ENCODE measurements at places on chromosomes 7 and 10.

DNA sequence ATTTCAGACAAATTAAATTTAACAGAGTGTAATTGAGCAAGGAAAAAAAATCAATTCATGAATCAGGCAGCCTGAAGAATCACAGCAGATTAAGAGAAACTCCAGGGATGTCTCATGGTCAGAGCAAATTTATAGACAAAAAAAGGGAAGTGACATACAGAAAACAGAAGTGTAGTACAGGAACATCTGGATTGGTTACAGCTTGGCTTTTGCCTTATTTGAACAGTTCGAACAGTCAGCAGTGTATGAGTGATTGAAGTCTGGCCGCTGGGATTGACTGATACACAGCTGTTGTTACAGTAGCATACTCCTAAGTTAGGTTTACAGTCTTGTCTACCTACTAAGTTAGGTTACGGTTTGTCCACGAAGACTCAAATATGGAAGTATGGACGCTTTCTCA is 255.3 kb downstream of the HPSE2 start:
- DNase-seq = no peak

- DNase-seq = no peak
Observed at GRCh38 chr7:74287303-74288033, 1.7 kb upstream of the CLIP2 start.

GRCh38 chr7:150787321-150788281 is 12.6 kb downstream of the TMEM176B start:
- peak; percentile 52 for DNase-seq

- no peak for DNase-seq
Observed at GRCh38 chr7:109893231-109893630, 1197.7 kb upstream of the LRRN3 start.

DNA sequence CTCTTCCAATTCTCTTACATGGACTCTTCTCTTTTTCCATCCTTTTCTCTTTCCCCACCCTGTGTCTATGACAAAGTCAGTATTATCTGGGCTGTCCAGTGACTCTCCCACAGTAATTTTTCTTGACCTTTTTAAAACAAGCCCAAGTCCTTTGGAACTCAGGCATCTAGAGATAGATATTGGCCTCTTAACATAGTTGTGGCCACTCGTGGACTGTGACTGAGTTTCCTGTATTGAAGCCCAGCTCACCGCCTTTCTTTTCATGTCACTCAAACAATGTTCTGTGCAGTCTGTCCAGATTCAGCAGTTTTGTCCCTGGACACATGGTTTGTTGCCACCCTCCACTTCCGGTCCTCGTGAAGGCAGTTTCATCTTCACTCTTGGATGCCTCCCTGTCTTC is 110.9 kb upstream of the CDC14C start:
- no peak for DNase-seq

DNA sequence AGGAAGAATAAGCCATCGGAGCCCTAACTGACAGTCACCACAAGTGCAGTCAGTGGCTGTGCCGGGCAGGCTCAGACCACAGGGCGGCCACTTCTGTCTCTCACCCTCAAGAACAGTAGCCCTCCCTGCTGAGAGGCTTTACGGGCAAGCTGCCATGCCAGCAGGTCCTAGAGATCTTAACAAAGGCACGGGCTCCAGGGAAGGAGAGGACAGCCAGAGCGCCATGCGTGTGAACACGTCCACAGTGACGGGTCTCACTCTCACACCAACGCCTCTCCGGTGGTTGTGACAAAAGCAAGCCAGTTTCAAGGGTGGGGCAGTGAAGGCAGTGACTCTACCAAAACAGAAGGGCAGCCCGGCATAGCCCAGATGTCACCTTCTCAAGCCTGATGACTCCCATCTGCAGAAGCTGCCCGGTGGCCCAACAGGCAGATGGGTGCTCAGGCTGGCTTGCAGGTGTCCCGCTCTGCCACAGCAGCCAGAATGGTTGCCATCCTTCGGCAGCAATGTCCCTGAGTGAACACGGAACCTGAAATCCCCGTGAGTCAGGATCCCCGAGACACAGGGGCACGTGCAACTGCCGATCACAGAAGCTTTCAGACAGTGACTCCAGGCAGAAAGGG is 102.0 kb downstream of the FAM53B start:
- DNase-seq = no peak

DNA sequence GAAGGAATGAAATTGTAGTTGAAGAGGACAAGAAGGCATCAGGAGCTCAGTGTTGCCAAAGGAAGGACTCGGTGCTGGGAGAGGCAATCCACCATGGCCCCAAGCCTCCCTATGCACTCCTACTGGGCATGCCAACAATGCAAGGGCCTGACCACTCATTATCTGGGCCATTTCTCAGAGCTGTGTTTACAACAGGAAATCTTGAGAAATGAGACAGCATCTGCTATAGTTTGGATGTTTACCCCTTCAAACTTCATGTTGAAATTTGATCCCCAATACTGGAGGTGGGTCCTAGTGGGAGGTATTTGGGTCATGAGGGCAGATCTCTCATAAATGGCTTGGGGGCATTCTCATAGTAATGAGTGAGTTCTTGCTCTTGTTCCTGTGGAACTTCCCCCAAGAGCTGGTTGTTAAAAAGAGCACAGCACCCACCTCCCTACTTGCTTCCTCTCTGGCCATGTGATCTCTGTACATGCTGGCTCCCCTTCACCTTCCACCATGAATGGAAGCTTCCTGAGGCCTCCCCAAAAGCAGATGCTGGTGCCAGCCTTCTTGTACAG is 50.8 kb upstream of the AOAH start:
- no peak for DNase-seq

DNA sequence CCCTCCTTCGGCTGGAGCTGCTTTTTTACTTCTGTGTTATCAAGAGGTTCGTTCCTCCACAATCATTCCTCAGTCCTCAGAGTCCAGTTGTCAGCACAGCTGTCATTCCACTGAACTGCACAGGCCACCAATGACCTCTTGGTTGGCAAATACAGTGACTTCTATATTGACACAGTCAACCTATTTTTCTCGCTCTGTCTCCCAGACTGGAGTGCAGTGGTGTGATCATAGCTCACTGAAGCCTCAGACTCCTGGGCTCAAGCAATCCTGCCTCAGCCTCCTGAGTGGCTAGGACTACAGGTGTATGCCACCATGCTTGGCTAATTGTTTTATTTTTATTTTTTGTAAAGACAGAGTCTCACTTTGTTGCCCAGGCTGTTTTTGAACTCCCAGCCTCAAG is 27.7 kb downstream of the CRCP start:
- no peak for DNase-seq

DNA sequence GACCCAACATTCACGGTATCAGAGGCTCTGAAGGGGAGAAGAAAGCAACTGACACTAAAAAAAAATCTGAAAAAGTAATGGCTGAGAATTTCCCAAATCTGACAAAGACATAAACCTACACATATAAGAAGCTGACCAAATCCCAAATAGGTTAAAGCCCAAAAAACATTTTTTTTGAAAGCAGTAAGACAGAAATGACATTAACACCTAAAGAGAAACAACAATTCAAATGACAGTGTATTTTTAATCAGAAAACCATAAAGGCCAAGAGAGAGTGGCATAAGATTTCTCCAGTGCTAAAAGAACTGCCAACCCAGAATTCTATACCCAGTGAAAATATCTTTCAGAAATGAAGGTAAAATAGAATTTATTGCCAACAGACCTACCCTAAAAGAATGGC is 35.5 kb downstream of the RUFY2 start:
- DNase-seq = no peak

GRCh38 chr7:3244241-3244814 is 56.7 kb upstream of the SDK1 start:
- no peak for DNase-seq

GRCh38 chr10:101228966-101229265 is 347 bp downstream of the LBX1 start:
- no peak for DNase-seq

DNA sequence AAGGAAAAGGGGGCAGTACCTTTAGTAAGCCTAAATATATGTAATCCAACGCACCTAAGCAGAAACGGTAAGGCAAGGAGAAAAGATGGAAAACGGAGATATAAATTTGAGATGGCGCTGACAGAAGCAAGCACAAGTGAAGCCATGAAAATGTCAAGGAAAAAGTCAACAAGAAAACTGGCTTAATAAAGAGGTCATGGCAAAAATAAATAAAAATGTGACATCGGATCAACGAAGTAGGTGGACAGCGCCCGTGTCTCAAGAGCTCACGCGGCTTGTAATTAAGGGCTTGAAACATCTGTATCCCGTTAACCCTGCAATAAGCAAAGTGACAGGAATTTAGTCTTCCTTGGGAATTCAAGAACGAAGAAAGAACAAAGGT is 611 bp downstream of the NDUFA5 start:
- DNase-seq = no peak

GRCh38 chr10:26381986-26382385 is 56.2 kb upstream of the APBB1IP start:
- no peak for DNase-seq

DNA sequence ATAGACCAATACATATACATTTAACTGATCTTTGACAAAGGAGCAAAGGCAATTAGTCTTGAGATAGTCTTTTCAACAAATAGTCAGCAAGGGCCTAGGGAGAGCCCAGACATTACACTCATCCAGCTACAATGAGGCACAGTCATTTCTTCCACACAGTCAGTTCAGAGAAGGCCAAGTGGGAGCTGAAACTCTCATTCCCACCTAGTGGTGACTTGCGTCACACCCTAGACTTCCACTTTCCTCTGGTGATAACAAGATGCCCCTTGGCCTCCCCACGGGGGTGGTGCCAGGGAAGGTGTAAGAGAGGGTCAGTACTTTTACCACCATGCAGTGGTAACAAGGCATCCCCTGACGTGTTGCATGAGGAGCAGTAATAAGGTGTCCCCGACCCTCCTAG is 8.0 kb downstream of the FRMPD2 start:
- no peak for DNase-seq

DNA sequence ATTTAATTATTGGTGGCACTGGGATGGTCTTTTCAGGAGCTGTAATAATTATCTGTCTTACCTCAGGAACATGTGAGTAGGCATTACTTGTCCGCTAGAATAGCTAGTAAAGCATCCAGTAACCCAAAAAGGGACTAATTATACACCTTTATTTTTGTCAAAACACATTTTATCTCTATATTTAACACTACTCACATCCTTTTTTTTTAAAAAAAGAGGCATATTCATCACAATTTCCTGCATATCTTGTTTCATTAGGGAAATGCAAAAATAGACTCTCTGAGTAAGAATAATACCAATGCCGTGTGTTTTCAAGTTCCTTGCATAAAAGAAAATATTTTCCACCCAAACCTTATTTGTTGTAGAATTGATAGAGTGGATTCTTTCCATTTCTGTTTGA is 99.5 kb downstream of the VTI1A start:
- no peak for DNase-seq

DNA sequence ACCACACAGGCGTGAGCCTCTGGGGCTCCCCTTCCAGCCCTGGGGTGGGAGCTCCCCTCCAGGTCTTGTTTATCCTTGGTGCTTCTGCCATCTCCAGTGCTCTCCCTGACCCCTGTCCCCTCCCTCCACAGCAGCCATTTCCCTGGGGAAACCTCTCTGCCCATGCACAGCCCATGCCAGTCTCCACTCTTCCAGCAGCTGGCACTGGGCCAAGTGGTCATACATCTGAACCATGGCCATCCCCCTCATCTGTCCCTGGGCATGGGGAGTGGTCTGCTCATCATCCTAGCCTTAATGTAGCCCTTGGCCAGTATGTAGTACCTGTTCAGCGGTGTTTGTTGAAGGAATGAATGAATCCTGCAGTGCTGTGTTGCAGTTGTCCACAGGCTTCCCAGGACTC is 172.4 kb upstream of the ZNF32 start:
- no peak for DNase-seq

GRCh38 chr10:89213191-89213808 is 6.2 kb upstream of the CH25H start:
- no peak for DNase-seq

DNA sequence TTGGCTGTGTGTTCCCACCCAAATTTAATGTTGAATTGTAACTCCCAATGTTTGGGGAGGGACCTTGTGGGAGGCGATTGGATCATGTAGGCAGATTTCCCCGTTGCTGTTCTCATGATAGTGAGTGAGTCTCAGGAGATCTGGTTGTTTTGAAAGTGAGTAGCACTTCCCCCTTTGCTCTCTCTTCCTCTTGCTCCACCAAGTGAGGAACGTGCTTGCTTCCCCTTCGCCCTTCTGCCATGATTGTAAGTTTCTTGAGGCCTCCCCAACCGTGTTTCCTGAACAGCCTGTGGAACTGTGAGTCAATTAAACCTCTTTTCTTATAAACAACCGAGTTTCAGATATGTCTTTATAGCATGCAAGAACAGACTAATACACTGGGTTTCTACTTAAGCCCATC is 176.3 kb downstream of the CDK14 start:
- DNase-seq = no peak

DNA sequence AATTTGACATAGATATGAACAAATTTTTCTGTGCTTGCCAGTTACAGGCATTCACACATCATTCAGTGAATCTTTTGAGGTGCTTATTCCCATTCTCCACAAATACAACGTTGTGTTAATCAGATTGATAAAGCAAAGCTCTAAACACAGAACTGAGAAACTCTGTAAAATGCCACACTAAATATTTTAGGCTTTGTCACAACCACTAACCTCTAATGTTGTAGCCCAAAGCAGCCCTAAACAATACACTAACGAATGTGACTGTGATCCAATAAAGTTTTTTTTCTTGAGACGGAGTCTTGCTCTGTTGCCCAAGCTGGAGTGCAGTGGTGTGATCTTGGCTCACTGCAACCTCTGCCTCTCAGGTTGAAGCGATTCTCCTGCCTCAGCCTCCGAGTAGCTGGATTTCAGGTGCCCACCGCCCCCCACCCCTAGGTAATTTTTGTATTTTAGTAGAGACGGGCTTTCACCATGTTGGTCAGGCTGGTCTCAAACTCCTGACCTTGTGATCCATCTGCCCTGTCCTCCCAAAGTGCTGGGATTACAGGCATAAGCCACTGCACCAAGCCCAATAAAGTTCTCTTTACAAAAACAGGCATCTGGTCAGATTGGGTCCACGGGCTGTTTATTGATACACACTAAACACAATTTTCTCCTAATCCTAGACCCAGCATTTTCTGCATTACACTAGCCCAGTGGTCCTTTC is 6.9 kb downstream of the CYCS start:
- DNase-seq = no peak

DNA sequence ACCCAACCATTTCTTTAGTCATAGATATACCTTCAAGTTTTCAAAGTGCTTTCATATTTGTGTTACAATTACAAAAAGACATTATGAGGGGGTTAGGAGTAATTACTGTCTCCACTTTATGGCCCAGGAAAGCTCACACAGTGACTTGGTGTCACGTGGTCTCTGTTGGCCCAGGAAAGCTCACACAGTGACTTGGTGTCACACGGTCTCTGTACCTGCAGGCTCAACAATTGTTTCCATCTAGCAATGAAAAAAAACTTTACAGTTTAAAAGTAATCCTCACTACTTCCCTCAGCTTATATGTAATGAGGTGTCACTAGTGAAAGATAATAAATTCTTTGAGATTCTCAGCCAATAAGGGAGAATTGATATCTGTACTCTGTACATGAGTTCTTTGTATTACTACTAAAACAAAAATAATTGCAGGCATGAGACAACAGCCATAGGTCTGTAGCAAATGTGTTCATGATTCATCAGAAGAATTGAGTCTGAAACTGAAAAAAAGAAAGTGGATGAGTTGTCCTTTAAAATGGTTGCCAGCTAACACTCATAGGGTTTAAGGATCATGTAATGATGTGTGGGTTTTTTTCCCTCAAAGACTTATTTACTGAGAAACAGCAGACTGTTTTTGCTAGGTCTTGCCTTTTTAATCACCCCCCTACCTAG is 10.9 kb downstream of the OGDH start:
- no peak for DNase-seq

GRCh38 chr10:34954142-34954541 is 136.0 kb downstream of the CUL2 start:
- peak; percentile 70 for DNase-seq

GRCh38 chr7:432933-433332 is 86.7 kb downstream of the PDGFA start:
- no peak for DNase-seq

GRCh38 chr10:100551196-100551595 is 15.5 kb downstream of the HIF1AN start:
- no peak for DNase-seq
